Large intestine (tissue), 12 donors: ENCODE measurements at places on chromosomes 4 and X. TPM values are rescaled to one million over a fixed set of nuclear protein-coding genes. Genes with fewer than 3 reads are reported as not detected.

GRCh38 chr4:7677799-7678301 is 243.1 kb upstream of the PSAPL1 start:
- no peak for DNase-seq

DNA sequence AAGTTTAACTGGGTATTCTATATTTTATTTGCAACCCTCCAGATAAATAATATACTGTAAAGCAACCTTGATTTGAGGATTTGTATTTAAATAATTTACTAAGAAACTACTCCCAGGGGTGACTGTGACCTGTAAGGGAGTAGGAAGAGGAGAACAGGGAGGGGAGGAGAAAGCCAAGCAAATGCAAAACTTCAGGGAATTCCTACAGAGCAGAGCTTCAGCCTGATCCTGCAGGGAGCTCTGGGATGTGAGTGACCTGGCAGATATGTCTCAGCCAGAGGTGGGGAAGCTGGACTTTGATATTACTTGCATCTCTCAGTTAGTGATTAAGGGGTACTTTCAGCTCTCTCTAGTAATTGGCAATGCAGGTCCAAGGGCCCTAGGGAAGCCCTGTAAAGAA is 302.0 kb downstream of the FRMPD4 start:
- DNase-seq = no peak

- DNase-seq = no peak
Measured at GRCh38 chr4:25590171-25590570, 65.5 kb upstream of the SLC34A2 start.

The TCEAL6 gene
- polyA plus RNA-seq = 1.1 TPM

GRCh38 chr4:5452156-5452555 is 256.2 kb downstream of the EVC2 start:
- no peak for DNase-seq

The PCDH7 gene
- 9.3 TPM for polyA plus RNA-seq

DNA sequence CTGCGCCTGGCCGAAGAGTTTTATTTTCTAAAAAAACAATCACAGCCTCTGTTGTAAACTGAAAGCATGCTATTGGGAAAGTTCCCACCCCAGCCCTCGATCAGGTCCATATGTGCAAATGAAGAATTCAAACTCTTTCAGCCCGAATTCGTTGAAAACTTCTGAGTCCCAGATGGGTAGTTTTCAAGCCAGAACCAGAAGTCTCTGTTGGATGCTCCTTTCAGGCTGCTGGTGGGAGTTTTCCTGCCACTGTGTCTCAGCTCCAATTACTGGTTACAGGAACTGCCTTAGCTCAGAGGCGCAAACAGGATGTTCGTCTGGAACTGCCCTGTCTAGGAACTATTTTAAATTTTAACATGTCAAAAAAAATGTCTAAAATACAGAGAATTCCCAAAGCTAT is 9.3 kb upstream of the ALG13 start:
- DNase-seq = no peak

GRCh38 chr4:152808670-152809069 is 28.9 kb downstream of the ARFIP1 start:
- no peak for DNase-seq
